ENCODE measurements at places on chromosomes 3 and 15. TPM values are rescaled to one million over a fixed set of nuclear protein-coding genes. Genes with fewer than 3 reads are reported as not detected.

Gene ANKUB1
- polyA plus RNA-seq: not detected

Gene C3orf20
- polyA plus RNA-seq: not detected

Gene NXPE3
- 1.8 TPM for polyA plus RNA-seq

Gene UMPS
- 26.1 TPM for polyA plus RNA-seq

Gene MIX23
- 41.9 TPM for polyA plus RNA-seq

Gene LRRC34
- 0.20 TPM for polyA plus RNA-seq

Gene MESP2
- 0.75 TPM for polyA plus RNA-seq

Gene KNL1
- 2.6 TPM for polyA plus RNA-seq

Gene TMEM45A
- 9.0 TPM for polyA plus RNA-seq

Gene LSM3
- 5.3 TPM for polyA plus RNA-seq

Gene NOX5
- polyA plus RNA-seq: 0.29 TPM

Gene CCR2
- polyA plus RNA-seq: 0.24 TPM

Gene SCN11A
- polyA plus RNA-seq: not detected

Gene PLIN1
- 0.73 TPM for polyA plus RNA-seq

Measured in esophagus (tissue), 2 donors.